NB4 (cell line): ENCODE measurements at places on chromosomes 3 and 15.

- no peak for DNase-seq
Measured at GRCh38 chr15:72265031-72265430, 7.3 kb downstream of the PARP6 start.

DNA sequence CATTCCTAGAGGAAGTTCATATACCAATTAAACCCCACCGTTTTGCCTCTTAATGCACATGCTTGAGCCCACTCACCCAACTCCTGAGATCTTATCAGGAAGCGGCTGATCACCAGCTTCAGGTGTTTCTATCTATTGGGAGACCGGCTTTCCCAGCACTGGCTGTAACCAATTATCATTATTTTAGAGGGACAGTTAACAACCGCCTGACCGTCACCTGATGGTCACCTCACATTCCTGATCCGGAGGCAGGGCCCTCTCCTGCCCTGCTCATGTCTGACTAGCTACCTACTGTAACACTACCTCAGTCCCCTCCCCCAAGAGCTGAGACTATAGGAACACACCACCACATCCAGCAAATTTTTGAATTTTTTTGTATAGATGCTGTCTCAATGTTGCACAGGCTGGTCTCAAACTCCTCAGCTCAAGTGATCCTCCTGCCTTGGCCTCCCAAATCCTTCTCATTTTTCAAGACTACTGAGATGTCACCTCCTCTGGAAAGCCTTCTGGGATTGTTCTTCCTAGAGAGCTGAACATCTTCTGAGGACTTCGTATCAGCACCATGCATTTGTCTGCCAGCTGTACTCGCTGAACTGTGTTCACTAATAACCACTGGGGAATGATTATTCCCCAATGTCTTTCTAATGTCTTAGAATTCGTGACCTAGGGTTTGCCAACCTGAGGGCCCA lies 84.8 kb downstream of the LSM3 start:
- DNase-seq: no peak

DNA sequence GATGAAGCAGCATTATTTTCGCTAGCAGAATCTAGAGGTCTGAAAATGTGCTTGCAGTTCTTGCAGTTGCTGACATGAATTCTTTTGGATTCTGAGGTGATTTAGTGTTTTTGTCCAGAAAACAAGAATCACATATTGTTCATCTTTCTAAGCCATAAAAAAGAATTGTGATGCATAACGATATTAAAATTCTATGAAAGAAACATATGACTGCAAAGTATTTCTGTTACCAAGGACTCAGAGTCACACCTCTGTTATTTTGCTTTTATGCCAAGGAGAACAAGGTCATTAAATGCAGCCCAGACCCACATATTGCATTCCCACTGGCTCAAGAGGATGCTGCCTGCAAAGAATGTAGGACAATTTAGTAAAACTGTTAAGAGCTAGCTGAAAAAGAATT lies 299.8 kb upstream of the GPR149 start:
- DNase-seq: no peak

- DNase-seq: no peak
Measured at GRCh38 chr15:29130951-29131839, 138.4 kb downstream of the NSMCE3 start.

DNA sequence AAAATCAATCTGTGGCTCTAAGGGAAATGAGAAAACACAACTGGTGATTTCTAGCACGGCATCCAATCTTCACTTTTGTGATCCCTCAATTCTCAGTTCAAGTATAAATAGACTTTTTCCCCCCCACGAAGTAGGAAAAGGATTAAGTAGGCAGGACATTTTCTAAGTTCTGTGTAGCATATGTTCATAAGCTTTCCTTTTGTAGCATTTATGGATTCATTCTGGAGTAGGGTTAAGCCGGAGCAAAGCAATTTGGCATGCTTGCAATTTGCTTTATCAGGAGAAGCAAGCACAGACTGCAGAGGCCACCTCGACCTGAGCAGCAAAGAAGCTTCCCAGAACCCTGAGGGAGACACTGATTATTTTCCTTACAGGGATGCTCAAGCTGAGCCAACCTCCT lies 66.3 kb downstream of the FHIT start:
- DNase-seq: no peak

- no peak for DNase-seq
Measured at GRCh38 chr3:18190646-18191045, 234.5 kb downstream of the SATB1 start.

DNA sequence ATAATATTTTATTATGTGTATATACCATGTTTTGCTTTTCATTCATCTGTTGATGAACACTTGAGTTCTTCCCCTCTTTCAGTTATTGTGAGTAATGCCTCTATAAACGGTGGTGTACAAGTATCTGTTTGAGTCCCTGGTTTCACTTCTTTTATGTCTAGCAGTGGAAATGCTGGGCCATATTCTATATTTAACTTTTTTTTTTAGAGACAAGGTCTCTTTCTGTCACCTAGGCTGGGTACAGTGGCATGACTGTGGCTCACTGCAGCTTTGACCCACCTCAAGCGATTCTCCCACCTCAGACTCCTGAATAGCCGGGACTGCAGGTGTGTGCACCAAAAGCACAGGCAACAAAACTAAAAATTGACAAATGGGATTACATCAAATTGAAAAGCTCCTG lies 19.9 kb downstream of the GOLM2 start:
- DNase-seq: no peak

GRCh38 chr3:12299026-12299425 lies 10.2 kb downstream of the PPARG start:
- no peak for DNase-seq

DNA sequence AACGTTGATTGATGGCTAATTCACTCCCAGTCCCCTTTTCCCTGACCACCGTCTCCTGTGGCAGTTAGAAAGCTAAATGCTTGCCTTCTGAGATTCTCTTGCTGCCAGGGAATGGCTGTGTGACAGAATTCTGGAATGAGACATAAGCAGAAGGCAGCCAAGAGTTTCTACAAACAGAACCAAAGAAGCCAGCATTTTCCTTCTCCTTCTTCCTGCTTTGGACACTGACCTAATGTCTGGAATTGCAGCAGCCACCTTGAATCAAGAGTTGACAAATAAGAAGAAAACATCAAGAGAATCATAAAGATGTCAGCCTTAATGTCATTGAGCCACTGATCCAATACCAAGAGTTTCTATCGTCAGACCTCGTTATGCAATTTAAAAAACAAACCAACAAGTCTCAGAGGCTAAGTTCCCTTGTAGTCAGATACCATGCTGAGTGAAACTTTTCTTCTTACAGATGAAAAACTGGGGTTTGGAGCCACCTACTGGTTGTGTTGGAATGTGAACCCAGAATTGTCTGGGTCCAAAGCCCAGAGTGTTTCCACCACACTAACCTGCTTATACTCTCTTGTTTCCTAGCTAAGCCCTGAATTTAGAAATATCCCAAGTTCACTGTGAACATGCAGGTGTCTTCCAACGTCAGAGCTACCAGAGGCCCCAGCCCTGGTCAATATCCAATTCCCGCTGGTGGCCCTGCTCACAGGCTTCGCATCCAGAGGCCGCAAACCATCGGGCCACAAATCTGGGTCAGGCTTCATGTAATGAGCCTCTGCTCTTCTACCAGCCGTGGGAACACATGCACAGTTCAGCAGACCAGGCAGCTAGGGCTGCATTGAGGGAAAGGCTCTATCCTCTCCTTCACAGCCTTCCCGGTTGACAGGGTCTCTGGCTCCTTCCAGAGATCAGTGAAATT lies 42.5 kb downstream of the MCF2L2 start:
- peak; percentile 79 for DNase-seq

DNA sequence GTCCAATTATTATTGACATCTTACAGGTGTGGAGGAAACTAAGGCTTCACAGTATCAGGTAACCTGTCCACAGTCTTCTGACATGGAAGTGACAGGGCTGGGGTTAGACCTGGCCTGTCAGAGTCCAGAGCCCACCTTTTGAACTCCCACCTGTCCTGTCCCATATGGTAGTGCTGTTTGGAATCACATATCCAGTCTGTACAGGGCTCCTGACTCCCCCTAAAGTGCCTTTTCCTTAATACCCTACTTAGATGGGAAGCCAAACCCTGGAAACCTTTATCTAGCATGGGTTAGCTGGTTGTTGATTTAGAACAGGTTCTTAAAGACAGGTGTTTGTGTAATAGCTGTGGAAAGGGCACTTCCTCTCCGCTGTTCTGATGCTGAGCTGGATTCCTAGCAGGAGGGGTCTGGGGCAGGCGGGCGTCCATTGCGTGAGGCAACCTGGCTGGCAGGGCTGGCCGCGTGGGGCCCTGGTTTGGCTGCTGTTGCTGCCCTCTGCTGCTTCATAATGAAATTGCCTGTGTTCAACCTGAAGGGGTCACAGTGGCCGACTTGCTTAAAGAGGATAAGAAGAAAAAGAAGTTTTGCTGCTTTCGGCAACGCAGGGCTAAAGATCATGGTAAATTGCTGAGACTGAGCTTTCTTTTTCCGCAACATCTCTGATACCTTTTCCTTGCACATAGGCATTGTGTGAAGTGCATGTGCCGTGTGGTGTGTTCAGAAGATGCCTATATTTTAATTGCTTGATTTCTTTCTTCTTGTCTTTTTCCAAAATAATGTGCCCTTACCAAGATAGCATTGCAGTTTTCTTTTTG lies 136.2 kb downstream of the CHDH start:
- peak; percentile 70 for DNase-seq

DNA sequence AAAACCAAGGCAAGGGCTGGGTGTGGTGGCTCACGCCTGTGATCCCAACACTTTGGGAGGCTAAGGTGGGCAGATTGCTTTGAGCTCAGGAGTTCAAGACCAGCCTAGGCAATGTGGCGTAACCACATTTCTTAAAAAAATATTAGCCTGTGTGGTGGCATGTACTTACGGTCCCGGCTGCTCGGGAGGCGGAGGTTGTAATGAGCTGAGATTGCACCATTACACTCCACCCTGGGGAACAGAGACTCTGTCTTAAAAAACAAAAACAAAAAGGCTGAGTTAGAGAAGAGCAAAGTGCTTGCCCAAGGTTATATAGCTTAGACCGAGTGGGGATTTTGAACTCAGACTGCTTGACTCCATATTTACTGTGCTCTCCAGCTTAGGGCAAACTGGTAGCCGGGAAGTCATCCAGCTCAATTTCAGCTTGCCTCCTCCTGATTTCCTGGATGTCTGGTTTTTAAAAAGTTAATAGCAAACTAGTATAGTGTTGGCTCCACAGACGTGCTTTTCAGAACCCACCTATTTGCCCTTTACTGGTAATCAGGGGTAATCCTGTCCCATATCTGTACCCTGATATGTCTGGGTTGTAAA lies 138.9 kb downstream of the CACNA1D start:
- no peak for DNase-seq

DNA sequence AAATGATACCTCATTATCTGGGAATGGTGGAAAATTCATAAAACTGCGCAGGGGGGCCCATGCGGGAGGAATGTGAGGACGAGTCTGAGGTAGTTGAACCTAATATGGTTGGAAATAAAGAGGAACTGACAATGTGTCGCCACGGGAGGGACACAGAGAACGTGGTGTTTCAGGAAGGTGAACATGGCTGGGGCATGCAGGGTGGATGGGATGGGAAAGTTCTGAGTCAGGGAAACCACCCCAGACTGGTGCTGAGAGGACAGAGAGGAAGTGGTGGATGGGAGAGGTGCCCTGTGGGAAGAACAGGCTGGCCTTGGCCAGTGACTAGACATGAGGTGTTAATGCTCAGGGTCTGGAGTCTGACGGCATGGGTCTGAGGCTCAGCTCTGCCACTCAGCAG lies 137.1 kb upstream of the WNT5A start:
- DNase-seq: peak; percentile 13
